ENCODE measurements at places on chromosomes 12 and 14.
A peak's percentile ranks its signal among the peaks of the same experiment; 100 is the strongest.

GRCh38 chr14:100823413-100824080 is 2.4 kb upstream of the MEG3 start:
- no peak for DNase-seq

DNA sequence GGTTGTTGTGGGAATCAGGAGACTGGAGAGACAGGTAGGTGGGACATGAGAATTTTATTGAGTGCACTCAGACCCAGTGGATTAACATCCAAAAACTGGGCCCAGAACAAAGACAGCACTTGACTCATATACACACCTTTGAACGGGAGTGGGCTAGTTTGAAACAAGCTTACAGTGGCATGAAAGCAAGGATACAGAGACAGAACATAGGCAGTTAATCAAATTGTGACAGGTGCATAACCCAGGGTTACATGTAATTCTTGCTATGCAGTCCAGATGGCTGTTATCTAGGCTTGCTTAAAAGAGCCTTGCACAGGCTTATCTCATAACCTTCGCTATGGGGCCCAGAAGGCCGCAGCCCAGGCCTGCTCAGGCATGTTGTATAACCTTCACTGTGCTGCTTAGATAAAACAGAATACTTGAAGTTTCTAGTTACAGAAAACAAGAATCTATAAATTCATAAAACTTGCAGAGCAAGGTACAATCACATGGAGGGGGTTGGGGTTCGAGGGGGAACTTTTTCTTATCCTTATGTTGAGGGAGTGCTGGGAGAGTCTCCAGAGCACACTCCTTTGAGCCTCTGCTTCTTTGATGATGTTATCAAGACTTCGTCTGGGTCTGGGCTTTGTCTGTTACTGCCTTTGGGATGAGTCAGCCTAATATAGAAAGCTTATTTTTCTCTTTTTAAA is 81.7 kb downstream of the TNFAIP2 start:
- DNase-seq: peak; percentile 18

GRCh38 chr12:14408208-14408607 is 42.7 kb downstream of the ATF7IP start:
- peak; percentile 40 for DNase-seq

DNA sequence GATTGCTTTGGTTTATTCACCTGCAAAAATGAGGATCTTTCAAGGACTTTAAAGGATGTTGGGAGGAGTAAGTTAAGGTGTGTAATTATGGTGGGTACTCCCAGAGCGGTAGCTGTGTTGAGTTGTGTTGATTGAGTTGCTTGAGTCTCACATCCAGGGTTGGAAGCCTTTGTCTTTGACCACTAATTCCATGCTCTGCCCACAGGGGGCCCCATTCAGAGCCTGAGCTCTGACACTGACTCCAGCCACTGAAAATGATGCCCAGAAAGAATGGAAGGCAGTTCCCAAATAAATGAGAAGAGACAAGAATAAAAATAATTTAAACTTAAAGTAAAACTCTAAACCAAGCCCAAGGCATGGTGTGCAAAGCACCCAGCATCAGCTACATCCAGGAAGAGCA is 237.4 kb upstream of the PWP1 start:
- peak; percentile 27 for DNase-seq

DNA sequence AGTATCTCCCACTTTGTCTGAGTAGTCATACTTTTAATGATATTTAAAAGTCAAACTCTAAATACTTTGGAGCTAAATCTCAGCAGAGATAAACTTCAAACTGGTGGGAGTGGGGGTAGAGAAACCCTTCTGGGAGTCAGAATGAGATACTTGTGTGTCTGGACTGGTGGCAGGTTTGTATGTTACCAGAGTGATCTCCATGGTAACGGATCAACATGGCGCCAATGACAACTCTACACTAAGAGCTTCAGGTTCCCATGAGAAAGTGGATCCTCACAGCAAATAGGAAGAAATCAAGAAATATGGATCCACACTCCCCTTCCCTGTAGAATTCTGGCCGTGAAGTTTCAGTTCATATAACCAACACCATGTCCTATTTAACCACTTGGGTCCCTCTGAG is 121.9 kb downstream of the ETV6 start:
- no peak for DNase-seq

DNA sequence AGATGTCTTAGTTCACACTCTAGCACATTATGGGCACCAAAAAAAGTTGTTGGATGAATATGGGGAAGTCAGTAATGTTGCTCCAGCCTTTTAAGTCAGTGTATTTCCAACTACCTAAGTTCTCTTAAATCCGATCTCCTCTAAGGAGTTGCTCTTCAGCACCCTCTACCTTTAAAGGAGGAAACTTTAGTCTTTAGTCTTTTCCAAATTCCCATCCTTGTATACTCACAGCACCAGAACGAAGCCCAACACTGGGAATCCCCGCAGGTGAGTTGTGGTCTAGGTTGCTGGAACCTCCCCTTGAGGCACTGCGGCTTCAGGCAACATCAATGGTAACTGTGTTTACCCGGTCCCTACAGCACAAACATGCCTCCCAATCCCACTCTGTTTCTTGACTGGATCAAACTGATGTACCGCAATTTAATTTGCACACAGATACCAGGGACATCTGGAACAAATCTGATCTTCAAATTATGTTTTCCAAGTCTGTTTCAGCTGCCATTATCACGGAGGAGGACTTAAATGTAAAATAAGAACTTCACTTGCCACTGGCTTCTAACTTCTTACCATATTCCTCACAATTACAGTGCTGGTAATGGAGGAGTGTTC is 179.0 kb downstream of the FOXN3 start:
- peak; percentile 20 for DNase-seq

GRCh38 chr14:63026491-63026890 is 18.8 kb downstream of the KCNH5 start:
- DNase-seq: no peak

GRCh38 chr12:100463661-100464060 is 10.0 kb upstream of the NR1H4 start:
- no peak for DNase-seq

DNA sequence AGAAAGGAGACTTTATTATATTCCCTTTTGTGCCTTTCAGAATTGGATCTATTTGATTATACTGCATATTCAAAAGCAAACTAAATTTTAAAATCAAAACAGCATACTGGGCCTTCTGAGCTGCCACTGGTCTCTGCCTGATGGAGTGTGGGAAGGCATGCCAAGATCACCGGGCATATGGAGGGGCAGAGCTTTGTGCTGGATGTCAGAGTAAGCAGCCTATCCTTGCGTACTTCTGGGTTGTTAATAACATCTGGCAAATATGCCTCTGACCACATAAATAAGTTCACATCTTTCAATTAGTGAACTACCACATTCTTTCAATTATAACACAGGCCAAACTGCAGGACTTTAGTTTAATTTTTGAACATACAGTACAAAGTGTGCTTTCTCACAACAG is 18.3 kb downstream of the MLH3 start:
- no peak for DNase-seq

GRCh38 chr14:95037273-95037672 is 120.1 kb downstream of the DICER1 start:
- no peak for DNase-seq

DNA sequence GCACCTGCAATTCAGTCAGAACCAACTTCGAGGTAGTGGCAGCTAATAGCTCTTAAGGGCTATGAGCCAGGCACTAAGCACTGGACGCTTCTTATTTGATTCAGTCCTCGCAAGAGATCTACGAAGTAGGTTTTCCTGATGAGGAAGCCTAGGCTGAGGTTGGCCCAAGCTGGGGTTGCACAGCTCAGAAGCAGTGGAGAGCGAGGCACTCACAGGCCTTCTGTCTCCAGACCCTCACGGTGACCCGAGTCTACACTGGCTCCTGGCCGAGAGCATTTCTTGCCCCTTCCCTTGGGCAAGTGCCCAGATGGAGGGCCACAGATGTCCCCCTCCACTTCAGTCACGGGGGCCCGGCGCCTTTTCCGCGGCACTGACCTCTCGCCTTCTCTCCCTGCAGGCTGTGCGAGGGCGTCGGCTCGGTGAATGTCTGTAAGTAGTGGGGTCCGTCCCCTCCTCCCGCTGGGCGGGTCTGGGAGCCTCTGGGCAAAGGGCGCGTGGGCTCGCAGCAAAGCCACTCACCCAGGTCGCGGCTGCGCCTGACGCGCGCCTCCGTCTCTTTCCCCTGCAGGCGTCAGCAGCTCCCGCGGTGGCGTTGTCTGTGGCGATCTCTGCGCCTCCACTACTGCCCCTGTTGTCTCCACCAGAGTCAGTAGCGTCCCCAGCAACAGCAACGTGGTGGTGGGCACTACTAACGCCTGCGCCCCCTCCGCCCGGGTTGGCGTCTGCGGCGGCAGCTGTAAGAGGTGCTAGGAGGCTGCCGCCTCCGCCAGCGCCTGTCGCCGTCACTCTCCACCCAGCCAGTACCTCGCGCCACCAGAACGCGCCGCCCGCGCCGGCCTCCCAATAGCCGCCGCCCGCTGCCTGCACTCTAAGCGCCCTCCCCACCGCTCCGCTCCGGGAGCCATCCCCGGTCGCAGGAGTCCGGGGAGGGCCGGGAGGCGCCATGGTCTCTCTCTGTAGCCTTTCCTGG is 13.1 kb downstream of the KRT83 start:
- DNase-seq: peak; percentile 71

DNA sequence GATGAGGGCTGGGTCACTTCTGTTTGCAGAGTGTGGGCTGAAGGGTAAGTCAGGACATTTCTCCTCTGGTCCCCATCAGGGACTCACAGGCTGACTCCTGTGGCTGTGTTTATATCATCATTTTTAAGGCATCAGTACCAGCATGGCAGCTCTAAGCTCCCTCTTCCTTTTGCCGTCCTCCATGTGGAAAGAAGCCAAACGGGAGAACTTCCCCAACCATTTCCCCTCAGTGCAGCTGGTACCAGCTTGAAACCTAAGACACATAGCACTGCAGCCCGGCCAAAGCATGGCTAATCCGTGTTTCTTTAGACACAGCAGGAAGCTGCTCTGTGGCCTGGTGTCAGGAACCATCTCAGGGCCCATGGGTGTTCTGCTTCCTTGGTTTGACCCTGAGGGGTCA is 31.9 kb upstream of the ATP2A2 start:
- no peak for DNase-seq

DNA sequence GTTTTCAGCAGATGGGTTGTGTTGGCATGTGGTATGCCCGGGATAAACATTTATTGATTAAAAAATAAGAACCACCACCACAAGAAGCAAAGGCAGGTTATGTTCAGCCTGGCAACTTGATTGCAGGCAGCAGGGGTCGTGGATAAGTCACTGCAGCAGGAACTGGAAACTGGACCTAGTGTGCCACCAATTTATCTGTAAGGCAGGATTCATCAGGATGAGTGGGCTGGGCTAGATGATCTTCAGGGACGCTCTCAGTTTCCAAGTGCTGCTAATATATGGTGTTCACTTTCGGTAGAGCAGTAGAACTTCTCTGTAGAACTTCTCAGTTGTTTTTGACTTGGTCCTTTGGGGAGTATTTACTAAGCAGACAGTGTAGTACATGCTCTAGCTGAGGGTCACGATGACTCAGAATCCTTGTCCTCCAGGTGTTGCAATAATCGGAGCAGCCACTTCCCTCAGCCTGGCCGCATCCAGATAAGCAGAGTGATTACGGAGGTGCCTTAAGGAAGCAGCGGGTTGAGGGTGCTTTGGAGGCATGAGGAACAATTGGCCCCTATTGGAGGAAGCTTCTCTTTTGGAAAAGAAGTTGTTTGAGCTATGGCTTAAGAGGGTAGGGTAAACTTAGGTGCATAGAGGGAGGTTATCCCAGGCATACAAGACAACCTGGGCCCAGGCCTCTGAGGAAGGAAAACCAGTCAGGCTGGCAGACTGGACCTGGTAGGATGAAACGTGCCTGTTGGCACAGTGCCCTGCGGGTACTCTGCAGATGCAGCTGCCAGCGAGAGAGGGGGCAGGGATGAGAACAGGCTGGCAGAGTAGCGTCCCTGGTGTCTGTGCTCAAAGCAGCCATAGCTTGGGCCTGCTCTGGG is 104.0 kb downstream of the GPR135 start:
- peak; percentile 95 for DNase-seq

DNA sequence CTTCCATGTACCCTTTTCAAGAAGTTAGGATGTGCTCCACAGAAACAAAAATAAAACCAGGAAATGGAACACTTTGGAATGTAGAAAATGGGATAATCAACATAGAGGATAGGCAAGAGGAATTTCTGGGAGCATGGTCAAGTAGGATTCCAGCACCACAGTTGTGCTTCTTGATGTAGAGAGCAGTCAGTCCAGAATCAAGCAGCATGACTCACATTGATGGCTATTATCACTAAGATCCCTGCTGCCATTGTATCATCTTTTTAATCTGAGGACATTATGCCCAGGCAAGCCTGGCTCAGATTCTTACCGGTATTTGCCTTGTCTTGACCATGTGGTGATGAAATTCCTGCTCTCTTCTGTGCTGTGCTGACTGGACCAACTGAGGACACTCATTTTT is 5.7 kb downstream of the ETFRF1 start:
- no peak for DNase-seq

DNA sequence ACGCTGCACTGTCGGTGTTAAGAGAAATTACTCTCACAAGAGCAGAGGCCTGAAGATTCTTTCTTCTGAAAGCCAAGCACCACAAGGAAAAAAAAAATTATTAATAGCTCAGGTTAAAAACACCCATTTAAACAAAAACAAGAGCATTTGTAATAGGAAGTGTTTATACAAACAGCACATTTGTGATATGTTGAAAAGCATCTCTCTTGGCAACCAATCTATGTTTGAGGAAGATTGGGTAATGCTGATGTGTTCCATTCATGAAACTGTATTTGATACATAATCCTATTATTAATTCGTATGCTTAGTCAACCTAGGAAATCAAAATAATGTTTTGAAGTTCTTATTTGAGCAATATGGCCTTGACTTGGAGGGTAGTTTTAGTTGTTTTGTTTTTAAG is 36.5 kb downstream of the SSPN start:
- DNase-seq: no peak

- no peak for DNase-seq
Observed at GRCh38 chr12:24012528-24012927, 63.1 kb upstream of the SOX5 start.

DNA sequence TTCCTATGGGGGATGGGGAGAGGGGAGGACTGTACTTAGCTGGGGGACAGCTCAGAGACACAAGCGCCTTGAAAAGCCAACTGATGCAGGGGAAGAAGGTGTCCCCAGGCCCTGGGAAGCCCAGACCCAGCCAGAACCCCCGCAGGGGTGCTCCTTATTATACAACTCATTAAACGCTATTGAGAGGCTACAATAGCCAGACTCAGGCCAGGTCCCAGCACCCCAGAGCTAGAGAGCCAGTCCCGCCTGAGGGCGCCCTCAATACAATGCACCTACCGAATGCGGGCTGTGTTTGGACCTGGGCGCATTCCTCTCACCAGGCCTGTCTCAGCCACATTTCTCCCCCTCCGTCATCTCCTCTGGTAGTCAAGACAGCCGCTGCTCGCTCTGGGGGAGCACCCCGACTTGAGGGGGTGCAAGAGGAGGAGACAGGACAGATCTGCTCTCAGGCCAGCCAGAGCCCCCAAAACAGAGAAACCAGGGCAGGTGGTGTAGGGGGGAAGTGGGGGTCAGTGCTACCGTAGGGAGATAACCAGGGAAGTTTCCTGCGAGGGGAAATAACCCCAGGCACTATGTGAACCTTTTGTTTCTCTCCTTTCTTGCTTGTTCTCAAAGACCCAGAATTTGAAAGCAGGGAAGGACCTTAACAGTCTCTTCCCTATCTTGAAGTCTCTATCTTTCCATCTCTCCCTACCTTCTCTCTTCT is 6.1 kb upstream of the ASIC1 start:
- DNase-seq: no peak

All from NB4 (cell line).